MG63 (cell line): ENCODE measurements at places on chromosomes 4 and X. TPM values are rescaled to one million over a fixed set of nuclear protein-coding genes. Genes with fewer than 3 reads are reported as not detected.

TTC29 gene
- not detected in 2 replicates for total RNA-seq

TECRL gene
- not detected in 2 replicates for total RNA-seq

GALNTL6 gene
- not detected in 2 replicates for total RNA-seq

ARR3 gene
- not detected in 2 replicates for total RNA-seq

THOC2 gene
- 29.8 and 30.6 TPM in 2 replicates for total RNA-seq

LAMP2 gene
- 78.8 and 87.1 TPM in 2 replicates for total RNA-seq

FSTL5 gene
- total RNA-seq = not detected in 2 replicates

OTUD6A gene
- total RNA-seq = not detected in 2 replicates

UGT2B15 gene
- total RNA-seq = not detected in 2 replicates

PLP1 gene
- total RNA-seq = not detected in 2 replicates

RAB39B gene
- total RNA-seq = 1.6 and 1.7 TPM in 2 replicates

ITGB1BP2 gene
- 0.86 and 0.92 TPM in 2 replicates for total RNA-seq

F11 gene
- not detected in 2 replicates for total RNA-seq

COL4A6 gene
- 0.39 and 0.46 TPM in 2 replicates for total RNA-seq

GAGE12H gene
- not detected in 2 replicates for total RNA-seq

SOD3 gene
- total RNA-seq = not detected in 2 replicates

TNMD gene
- total RNA-seq = not detected in 2 replicates

GPR34 gene
- not detected in 2 replicates for total RNA-seq

EXOC1L gene
- not detected in 2 replicates for total RNA-seq

CPE gene
- total RNA-seq = 17.1 and 42.5 TPM in 2 replicates

DRP2 gene
- not detected in 2 replicates for total RNA-seq

VCX3B gene
- not detected in 2 replicates for total RNA-seq

TMEM156 gene
- total RNA-seq = 12.1 and 12.2 TPM in 2 replicates

PLAC8 gene
- not detected in 2 replicates for total RNA-seq

USP17L13 gene
- not detected in 2 replicates for total RNA-seq

SCML2 gene
- 4.9 and 8.2 TPM in 2 replicates for total RNA-seq

GC gene
- total RNA-seq = not detected in 2 replicates

SPANXA2 gene
- total RNA-seq = not detected in 2 replicates

VEGFD gene
- total RNA-seq = not detected in 2 replicates

LIMCH1 gene
- 34.6 and 49.4 TPM in 2 replicates for total RNA-seq

SSX2B gene
- not detected in 2 replicates for total RNA-seq

DGKK gene
- not detected in 2 replicates for total RNA-seq

TEX13B gene
- not detected in 2 replicates for total RNA-seq

C4orf51 gene
- not detected in 2 replicates for total RNA-seq

BEX4 gene
- total RNA-seq = not detected in 2 replicates

RAB40AL gene
- not detected in 2 replicates for total RNA-seq

ADGRG2 gene
- 0.20 and 0.46 TPM in 2 replicates for total RNA-seq

JADE3 gene
- 7.9 and 8.5 TPM in 2 replicates for total RNA-seq

F8A2 gene
- total RNA-seq = not detected in 2 replicates

CT45A2 gene
- not detected in 2 replicates for total RNA-seq

GABRG1 gene
- not detected in 2 replicates for total RNA-seq

GRXCR1 gene
- 0.81 TPM in 1 of 2 replicates, not detected in the other for total RNA-seq

GSX2 gene
- total RNA-seq = not detected in 2 replicates

ENAM gene
- total RNA-seq = not detected in 2 replicates

PFKFB1 gene
- not detected in 2 replicates for total RNA-seq
